ENCODE measurements at places on chromosomes 1 and 21. TPM values are rescaled to one million over a fixed set of nuclear protein-coding genes. Genes with fewer than 3 reads are reported as not detected.

Gene IGSF5
- total RNA-seq, result not detected

Gene NUP210L
- total RNA-seq, result not detected

DNA sequence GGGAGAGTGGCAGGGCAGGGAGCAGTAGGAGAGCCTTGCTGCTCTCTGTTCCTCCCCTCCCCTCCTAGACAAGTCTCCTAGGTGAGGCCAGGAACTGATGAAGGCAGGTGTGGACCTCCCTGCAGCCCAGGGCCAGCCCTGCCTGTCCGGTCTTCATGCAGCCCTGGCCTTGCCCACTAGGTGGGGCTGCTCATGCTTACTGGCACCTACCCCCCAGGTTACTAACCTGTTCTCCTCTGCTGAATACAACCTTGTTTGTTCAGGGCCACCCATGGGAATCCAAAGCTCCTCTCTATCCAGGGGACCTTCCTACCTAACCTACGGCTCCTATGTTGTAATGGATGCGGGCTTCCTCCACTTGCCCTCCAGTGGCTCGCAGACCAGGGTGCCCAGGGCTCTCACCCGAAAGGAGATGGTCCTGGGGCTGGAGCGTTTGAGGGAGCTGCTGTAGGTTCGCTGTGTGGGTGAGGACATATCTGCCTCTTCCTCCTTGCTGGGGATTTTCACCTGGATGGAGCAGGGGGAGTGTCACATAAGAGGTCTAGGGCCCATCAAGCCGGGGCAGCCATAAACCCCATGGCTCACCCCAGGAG is 7.9 kb upstream of the TNNT2 start:
- DNase-seq, result peak; percentile 14

DNA sequence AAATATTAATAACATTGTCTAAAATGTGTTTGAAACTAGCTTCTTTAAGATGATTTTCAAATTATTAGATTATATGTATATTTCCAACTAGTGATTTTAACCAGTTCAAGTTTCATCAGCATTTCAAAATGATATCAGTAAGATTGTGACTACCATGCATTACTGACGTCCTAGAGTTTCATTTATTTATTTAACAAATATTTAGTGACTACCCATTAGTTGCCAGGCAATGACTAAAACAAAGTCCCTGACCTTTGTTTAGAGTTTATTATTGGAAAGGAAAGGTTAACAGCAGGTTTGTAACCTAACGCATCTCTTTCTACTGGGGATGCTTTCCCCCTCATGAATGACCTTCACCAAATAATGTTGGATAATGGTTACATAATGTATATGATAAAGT is 7.6 kb upstream of the C4BPB start:
- no peak for DNase-seq

Gene HSD11B1
- total RNA-seq, result 21.6 TPM

Gene C1orf87
- not detected for total RNA-seq

- DNase-seq, result peak; percentile 34
These were observed 479 bp downstream of the POGK start for GRCh38 chr1:166839600-166840308.

DNA sequence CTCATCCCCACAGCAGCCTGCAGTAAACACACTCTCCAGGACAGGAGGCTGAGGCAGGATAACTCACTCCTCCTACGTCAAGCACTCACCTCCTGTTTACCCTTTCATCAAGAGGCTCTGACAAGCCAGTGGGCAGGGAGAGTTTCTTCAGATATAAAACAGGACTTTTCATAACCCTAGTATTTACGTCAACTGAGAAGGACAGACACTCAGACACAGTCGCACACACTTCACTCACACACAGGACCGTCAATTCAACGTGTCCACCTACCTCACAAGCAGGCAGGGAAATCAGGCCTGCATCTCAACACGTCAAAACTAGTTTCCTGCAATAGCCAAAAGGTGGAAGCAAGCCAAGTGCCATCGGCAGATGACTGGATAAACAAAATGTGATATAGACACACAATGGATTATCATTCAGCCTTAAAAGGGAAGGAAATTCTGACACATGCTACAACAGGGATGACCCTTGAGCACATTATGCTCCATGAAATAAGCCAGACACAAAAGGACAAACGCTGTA is 48.6 kb downstream of the ITPKB start:
- DNase-seq, result peak; percentile 63

DNA sequence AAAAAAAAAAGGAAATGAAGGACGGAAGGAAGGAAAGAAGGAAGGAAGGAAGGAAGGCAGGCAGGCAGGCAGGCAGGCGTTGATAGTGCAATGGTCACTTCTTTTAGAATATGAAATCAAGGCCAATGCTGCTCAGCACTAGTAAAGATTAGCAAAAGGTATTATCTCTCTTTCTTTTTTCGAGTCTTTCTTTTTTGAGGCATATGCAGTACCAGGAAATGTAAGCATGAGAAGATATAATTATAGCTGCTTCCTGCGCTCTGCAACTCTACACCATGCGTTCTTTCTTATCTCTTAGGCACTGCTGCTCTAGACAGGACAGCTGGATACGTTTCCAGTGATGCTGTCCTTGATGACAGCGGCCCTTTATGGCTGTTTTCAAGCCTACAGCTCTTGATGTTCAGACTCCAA is 1512.5 kb upstream of the B3GALT2 start:
- DNase-seq, result no peak

- no peak for DNase-seq
These were observed 162.0 kb downstream of the KIF26B start for GRCh38 chr1:245316784-245317183.

DNA sequence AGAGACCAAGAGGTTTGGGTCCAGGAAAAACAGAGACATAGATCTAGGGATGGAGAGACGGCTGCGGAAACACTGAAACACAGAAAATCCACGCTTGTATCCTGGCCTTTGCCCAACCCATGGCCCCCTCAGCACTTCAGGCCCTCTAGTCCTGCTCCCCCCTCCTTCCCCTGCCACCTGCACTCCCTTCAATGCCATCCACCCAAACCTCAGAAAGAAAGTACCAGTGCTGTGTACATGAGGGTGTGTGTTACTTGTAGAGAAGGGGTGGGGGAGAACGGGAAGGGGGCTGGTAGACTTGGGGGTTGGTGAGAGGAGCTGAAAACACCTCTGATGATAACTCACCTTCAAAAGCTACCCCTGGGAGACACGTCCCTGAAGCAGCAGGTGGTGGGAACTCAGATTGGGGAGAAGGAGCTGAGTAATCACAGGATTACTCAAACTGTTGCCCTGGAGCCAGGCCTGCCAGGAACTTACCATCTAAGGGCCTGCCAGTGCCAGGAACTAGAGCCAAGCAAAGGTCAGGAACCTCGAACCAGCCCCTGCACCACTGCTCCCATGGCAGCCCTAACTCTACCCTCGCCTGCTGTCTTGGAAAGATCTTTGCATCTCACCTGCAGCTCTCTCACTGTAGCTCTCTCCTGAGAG is 11.5 kb downstream of the RORC start:
- DNase-seq, result no peak

- DNase-seq, result no peak
These were observed 48.5 kb upstream of the IGSF21 start for GRCh38 chr1:18058981-18059605.

GRCh38 chr1:63245186-63245585 is 77.2 kb upstream of the FOXD3 start:
- no peak for DNase-seq

- no peak for DNase-seq
These were observed 53.5 kb upstream of the CHODL start for GRCh38 chr21:18191139-18191538.

DNA sequence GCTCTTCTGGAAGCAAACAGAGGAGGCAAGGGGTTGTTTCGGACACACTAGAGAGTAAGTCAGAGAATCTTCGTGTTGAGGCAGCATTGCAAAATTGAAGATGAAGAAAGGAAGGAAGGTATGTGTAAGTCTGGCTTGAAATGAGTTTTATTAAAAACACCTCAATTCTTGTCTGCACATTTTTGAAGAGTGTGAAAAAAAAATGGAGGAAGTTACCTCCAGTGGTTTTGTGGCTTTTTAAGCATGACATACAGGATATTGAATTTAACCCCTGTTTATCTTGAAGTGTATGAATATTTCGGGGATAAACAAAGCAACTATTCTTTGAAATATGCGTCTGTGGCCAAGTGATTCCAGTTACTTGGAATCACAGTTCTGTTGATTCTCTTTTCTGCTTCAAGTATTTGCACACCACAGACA is 203.2 kb upstream of the SGIP1 start:
- DNase-seq, result peak; percentile 58

DNA sequence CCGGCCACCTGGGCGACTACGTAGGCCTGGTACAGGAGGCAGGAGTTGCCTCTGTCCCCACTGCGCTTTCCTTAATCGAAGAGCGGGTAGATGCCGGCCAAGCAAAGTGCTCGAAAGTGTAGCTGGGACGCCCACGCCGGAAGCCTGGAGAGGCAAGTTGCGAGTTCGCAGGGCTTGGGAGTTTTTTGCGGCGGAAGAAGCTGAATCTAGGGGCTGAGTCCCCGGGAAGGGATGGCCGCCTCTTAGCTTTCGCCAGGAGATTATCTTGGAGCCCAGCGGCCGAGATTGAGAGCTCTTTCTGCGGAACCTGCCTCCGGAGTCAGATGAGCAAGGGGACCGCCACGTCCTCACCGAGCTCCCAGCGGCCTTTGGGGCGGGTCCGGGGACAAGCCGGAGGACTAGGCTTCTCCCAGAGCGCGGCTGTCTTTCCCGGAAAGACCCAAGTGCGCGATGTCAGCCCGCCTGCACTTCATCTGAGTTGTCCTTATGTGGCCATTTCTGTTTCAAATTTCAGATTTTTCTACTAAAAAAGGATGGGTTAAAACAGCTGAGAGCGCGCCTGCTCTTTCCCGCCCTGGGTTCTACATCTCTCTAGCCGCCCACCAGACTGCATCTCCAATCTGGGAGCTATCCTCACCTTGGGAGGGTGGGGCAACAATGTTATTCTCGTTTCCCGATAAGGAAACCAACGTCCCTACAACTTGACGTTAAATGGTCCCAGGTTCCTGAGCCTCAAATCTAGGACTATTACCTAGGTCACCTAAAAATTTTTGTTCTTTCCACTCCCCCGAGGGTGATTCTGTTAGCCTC is 12.4 kb upstream of the TBX15 start:
- no peak for DNase-seq

Gene CD1E
- total RNA-seq, result not detected

Gene OPTC
- not detected for total RNA-seq

GRCh38 chr1:46363121-46363520 is 22.5 kb downstream of the NSUN4 start:
- DNase-seq, result no peak

Gene HLX
- 8.7 TPM for total RNA-seq

Gene DNTTIP2
- 31.5 TPM for total RNA-seq

DNA sequence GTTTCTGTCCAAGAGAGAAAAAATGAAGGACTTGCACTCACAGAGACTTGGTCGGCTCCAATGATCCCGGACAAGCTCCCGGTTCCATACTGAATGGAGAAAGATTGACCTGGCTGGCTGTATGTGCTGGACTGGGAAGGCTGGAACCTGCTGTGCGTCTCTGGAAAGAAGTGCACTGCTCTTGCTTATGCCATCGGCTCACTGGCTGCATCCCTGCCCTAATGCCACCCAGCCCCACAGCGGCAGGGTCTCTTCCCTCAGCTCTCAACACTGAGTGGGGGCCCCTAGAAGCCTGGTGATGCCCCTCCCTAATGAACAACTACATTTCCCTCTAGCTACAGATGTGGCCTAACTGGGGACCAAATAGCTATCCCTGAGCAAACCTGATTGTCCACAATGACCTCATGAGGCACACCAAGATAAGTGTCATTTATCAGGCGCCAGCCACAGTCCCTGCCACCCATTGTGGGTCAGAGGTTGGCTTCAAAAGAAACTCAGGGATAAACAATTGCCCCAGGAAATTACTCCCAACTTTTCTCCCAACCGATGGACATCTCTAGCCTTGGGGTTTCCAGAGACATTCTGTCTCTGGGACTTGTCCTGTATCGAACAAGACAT is 2.6 kb downstream of the CTSE start:
- DNase-seq, result no peak

DNA sequence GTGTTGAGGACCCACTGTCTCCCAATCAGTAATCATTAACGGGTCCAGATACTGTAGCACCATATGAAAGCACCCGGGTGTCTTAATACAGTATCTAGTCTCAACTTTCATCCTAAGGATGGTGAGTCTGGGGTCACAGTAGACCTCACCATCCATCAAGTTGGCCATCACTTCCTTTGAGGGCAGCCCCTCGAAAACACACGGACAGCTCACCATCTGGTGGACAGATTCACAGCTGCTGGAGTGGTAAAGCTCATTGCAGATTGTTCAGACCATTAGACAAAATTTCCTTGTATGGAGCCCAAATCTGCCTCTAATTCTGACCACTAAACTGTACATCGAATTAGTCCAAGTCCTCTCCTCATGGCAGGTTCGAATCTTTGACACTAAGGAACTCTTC is 123.1 kb downstream of the PGBD5 start:
- DNase-seq, result no peak

- no peak for DNase-seq
These were observed 125.3 kb upstream of the CACYBP start for GRCh38 chr1:174874331-174875053.

GRCh38 chr1:217048104-217048707 is 325.0 kb upstream of the ESRRG start:
- peak; percentile 1 for DNase-seq

Gene MAEL
- total RNA-seq, result 8.6 TPM

GRCh38 chr1:245749053-245749452 is 594.3 kb downstream of the KIF26B start:
- no peak for DNase-seq

DNA sequence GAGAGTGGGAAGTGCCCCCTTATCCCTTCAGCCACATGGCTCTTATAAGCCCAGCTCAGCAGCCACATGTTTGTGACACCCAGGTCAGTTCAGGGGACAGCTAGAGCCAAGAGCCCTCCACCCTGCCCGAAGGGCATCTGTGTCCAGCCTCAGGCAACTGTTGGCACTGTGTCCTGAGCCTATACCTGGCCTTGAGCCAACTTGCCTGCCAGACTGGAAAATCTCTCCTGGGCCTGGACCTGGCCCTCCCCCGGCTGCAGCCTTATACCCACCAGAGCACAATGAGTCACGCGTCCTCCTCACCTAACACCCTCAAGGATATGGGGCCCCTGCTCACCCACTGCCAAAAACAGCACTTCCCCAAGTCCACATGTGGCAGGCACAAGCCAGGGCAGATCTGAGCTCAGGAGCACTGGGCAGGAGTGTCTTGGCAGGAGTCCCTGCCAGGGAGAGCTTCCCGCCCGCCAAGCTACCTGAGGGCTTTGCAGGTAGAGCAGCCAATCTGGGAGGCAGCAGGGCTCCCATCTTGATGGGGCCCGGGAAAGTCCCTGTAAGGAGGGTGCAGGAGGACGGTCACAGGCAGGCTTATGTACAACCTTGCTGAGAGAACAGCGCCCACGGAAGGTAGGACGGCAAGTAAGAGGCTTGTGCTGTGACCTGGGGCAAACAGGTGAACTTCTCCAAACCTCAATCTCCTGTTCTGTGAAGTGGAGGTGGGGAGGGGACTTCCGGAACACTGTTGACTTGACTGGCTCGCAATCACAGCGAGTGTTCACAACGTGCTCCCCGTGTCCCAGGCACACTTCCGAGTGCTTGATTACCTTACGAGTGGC is 19.8 kb upstream of the HSPG2 start:
- DNase-seq, result peak; percentile 24

DNA sequence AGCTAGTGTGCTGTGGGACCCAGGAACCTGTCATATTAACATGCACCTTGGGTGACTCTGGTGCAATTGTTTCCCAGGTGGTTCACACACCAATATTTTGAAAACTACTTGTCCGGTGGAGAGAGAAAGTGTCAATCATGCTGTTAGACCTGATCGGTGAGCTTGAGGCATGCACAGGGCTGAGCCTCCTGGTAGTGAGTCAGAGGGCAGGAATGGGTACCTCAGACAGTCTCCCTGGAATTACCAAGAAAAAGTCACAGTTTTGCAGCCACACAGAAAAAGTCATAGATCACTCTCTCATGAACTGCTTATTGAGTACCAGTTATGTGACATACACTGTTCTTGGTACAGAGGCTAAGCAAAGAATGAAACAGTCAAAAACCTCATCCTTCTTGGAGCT is 140.1 kb upstream of the NFIA start:
- DNase-seq, result no peak

Measured in fibroblast of villous mesenchyme (primary cell).